ENCODE measurements at places on chromosomes 1 and 21.

- peak; percentile 89 for DNase-seq
Observed at GRCh38 chr1:45687754-45688740, at the start of gene TMEM69. Gene TMEM69 (plus strand): TSS chr1:45688181. CDS start chr1:45691069, 2,888 bp downstream.

DNA sequence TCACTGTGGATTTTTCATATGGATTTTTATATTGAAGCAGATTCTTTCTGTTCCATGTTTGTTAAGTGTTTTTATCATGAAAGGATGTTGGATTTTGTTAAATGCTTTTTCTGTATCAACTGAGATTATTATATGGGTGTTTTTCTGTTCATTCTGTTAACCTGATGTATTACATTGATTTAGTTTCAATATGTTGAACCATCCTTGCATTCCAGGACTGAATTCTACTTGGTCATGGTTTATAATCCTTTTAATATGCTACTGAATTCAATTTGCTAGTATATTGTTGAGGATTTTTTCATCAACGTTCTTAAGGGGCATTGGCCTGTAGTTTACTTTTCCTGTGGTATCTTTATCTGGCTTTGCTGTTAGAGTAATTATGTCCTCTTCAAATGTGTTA lies 55.8 kb downstream of the CCDC30 start:
- DNase-seq = no peak

GRCh38 chr1:211932231-211932932 lies 101.8 kb upstream of the LPGAT1 start:
- no peak for DNase-seq

DNA sequence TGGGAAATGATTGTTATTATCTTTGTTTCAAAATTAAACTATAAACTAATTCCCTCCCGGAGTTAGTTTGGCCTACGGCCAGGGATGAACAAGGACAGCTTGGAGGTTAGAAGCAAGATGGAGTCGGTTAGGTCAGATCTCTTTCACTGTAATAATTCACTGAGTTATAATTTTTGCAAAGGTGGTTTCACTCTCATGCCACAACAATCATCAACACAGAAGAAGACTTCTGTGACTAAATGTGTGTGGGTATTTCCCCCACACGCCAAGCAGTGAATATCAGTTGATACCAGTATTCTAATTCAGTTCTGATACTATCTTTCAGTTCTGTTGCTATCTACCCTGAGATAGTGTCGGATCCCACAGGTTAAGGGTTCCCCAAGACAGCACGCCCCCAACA lies 215.1 kb downstream of the S1PR1 start:
- DNase-seq = no peak

DNA sequence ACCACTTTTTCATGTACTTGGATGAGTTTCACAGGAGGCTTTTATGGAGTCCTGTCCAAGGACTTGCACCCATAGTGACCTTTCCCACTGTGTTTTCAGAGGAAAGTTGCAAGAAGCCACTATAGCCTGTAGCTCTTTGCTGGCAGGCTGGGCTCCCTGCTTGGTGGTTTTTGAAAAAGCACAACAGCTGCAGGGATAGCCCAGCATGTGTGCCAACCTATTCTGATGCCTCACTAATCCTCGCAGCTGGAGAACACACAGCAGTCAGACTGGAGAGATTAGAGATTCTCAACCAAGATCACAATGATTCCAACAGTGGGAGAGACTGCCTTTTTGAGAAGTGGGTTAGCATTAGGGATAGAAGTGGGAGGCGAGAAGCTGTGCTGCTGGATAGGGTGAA lies 24.1 kb upstream of the ARHGEF11 start:
- DNase-seq = no peak

DNA sequence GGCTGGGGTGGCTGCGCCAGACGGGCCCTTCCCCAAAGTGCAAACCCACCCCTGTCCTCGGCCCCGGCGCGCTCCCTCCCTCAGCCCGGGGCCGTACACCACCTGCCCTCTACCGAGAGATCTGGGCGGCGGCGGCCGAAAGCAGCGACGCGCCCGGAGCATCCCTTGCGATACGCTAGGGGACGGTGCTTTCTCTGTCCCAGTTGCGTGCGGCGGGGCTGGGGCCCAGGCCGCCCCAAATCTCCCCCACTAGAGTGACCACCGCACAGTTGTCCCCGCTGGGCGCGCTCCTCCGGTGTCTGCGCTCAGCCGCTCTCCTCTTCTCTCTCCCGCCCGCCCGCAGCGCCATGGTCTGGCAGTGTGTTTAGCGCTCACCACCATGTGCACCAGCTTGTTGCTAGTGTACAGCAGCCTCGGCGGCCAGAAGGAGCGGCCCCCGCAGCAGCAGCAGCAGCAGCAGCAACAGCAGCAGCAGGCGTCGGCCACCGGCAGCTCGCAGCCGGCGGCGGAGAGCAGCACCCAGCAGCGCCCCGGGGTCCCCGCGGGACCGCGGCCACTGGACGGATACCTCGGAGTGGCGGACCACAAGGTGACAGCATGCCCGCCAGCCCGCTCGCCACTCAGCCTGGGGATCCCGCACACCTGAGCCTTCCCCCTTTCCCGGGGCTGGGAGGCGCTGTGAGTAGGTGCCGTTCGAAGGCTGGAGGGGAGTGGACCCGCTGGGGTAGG lies 1.0 kb downstream of the ST6GALNAC5 start:
- DNase-seq = no peak

GRCh38 chr1:20771780-20772179 lies 15.3 kb downstream of the HP1BP3 start:
- DNase-seq = no peak

- DNase-seq = no peak
Observed at GRCh38 chr1:54812801-54813484, 11.8 kb upstream of the TTC22 start.

DNA sequence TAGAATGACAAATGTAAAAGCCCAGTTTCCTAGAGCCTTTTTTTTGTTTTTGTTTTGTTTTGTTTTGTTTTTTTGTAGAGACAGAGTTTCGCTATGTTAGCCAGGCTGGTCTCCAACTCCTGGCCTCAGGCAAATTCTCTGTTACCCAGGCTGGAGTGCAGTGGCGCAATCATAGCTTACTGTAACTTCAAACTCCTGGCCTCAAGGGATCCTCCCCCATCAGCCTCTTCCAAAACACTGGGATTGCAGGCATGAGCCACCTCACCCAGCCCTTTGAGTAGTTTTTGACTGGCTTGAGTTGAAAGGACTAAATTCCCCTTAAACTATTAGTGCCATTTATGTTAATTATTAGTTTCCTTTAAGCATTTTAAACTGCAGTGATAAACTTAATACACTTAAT lies 28.8 kb upstream of the ZBTB18 start:
- DNase-seq = no peak

DNA sequence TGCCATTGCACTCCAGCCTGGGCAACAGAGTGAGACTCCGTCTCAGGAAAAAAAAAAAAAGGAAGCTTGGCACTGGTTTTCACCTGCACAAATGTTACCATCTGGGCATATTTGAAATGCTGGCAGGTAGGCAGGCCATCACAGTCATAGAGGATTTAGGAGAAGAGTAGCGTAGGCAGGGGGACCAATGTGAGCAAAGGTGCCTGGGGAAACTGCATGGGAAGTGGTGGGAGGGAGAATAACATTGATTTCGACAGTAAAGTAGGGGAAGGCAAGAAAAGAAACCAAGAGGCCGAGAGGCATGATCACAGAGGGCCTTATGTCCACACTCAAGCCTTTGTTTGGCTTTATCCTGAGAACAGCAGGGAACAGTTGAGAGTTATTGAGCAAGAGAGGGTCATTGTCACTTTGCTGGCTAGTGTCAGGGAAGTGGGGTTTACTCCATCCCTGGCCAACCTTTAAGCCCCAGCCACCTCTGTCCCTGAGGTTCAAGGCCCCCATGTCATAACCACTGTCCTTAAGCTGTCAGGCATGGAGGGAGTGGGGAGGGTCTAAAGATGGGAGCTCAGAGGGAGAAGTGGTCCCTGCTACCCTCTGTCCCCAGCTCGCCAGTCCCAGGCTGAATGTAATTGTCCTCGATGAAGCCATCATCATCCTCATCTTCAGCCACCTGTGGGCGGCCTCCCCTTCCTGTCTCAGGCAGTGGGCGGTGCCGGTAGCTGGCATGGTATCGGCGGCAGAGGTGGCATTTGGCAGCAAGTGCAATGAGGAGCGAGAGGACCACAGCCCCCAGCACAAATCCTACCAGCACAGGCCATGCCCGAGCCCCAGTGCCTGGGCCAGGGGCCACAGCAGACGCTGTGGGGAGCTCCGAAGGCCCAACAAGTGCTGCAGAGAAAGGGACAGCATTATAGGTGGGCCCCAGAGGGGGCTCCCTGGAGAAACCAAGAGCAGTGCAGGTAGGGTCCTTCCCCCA lies 2.9 kb downstream of the C1orf210 start:
- peak; percentile 92 for DNase-seq

GRCh38 chr21:45522381-45522780 lies 19.9 kb downstream of the SLC19A1 start:
- DNase-seq = no peak

- no peak for DNase-seq
Observed at GRCh38 chr1:100811808-100812207, 82.8 kb downstream of the EXTL2 start.

GRCh38 chr21:46411691-46412090 lies 47.0 kb upstream of the DIP2A start:
- DNase-seq = no peak

- DNase-seq = peak; percentile 61
Observed at GRCh38 chr1:224433041-224433691, 1.4 kb downstream of the WDR26 start.

DNA sequence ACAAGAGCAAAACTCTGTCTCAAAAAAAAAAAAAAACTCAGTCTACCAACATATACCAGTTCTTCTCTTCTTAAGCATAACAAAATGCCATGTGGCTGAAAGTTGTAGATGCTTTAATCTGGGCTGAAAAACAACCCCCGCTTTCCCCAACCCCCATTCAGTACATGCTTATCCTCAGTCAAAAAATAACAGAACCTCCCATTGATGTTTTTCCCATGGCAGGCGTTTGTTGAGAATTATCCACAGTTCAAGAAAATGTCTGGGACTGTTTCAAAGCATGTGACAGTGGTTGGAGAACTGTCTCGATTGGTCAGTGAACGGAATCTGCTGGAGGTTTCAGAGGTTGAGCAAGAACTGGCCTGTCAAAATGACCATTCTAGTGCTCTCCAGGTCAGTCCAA lies 14.9 kb downstream of the VPS45 start:
- DNase-seq = no peak

DNA sequence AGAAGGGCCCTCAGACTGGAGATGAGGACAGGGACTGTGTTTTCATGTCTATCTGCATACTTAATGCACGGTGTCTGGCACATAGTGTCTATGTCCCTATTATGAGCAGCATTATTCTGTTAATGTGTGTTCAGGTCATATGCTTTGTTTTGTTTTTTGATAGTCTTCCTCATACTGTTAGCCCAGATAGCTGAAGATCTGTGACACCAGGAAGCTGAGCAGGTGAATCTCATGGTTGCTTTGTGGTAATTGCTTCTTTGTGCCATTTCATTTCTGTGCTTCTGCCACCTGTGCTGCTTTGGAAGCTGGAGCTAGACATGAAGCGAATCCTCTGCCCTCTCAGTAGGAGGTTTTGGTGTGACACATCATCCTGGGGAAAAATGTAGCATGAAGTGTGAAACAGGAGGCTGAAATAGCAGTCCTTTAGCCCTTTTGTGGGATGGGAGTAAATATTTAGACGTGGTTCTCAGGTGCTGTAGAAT lies 15.8 kb downstream of the SMAP2 start:
- no peak for DNase-seq

- DNase-seq = no peak
Observed at GRCh38 chr1:93678491-93678890, 3.1 kb downstream of the BCAR3 start.

- no peak for DNase-seq
Observed at GRCh38 chr1:208043691-208044181, 132.8 kb upstream of the CD34 start.

DNA sequence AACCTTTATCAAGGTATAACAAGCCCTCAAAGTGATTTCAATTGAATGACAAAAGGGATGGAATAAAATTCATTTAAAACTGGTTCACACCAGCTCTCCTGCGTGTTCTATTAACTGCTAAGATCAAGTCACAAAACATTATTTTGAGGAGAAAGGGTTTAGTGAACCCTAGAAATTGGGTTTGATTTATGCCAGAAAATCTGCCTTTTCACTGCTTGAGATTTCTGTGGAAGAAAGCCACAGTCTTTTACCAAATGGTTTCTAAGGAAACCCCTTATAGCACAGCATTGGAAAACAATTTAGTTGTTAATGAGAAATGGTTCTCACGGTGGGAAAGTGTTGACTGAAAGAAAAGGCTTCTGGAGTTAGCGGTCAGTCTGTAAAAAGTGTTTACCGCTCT lies 43.6 kb upstream of the DPH5 start:
- peak; percentile 38 for DNase-seq

DNA sequence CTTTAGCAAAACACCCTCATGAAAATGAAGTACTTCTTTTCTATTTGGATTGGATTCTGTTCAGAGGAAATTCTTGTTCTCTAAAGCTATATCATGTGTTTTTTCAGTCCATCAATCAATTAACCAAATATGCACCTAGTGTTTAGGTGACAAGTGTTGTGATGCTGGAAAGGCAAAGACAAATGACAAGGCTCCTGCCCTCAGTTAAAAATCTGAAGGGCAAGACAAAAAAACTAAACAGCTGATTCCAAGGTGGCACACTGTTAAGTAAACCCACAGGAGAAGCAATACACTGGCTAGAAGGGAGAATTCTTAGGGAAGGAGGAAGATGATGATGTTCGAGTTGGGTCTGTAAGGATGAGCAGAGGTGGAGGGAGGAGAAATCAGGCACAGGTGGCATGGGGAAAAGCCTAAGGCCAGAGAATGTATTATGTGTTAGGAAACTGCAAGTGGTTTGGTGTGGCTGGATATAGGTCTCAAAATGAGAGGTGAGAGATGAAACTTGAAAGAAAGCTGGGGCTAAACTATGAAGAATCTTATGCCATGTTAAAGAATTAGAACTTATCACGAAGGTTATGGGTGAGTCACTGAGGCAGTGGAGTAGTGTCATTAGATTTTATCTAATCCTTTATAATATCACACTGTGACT lies 51.8 kb upstream of the GFI1 start:
- no peak for DNase-seq

GRCh38 chr1:230123280-230124185 lies 56.5 kb downstream of the GALNT2 start:
- no peak for DNase-seq

DNA sequence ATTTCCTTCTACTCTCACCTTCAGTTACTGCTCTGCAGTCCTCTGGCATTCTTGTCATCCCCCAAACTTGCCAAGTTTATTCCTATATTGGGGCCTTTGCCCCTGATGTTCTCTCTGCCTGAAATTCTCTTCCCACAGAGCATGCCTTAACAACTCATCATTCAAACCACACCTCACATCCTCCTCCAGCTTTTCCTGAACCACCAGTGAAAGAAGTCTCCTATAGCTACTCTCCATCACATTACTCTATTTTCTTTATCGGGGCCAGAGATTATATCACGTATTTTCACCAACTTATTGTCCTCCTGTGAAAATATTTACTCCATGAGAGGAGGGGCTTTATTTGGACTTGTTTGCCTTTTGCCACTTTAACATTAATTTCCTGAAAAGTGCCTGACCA lies 32.1 kb downstream of the EXTL2 start:
- DNase-seq = no peak

Data from pons (tissue), 1 donor.